ENCODE measurements at places on chromosomes 13 and 19.

GRCh38 chr13:30308548-30308947 is 1.2 kb upstream of the KATNAL1 start:
- no peak for DNase-seq

- no peak for DNase-seq
These were observed 110.2 kb downstream of the STK24 start for GRCh38 chr13:98466634-98467236.

- peak; percentile 2 for DNase-seq
These were observed 15.5 kb downstream of the TEX101 start for GRCh38 chr19:43430142-43430710.

- no peak for DNase-seq
These were observed 12.1 kb downstream of the PIN1 start for GRCh38 chr19:9847087-9847671.

DNA sequence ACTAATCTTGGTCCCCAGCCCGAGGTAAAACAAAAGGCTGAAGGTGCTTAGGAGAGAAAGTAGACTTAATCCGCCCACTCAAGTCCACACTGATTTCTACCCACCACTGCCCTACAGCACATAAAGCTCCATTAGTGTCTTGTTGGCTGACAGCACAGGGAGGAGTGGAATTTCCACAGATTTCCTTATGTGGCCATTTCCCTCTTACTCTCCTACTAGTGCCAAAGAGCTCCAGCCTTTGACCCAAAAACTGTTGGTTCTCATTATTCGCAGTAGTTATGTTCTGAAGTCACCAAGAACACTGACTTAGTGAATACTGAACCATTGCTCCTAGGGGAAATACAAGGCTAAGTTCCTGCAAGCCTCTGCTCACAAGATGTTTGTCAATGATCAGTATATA is 61.2 kb downstream of the RAB20 start:
- DNase-seq = no peak

DNA sequence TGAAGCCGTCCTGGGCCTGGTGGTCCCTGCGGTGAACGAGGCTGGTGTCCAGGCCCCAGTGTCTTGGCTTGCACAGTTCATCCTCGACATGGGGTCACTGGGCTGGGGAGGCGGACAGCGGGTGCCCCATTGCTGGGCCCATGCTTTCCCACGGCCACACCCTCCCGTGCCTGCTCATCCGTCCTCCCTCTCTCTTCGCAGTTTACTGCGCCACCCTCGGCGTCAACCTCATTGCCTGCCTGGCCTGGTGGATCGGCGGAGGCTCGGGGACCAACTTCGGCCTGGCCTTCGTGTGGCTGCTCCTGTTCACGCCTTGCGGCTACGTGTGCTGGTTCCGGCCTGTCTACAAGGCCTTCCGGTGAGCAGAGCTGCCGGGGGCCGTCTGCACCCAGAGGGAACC is 12.7 kb downstream of the ADAT3 start:
- no peak for DNase-seq

DNA sequence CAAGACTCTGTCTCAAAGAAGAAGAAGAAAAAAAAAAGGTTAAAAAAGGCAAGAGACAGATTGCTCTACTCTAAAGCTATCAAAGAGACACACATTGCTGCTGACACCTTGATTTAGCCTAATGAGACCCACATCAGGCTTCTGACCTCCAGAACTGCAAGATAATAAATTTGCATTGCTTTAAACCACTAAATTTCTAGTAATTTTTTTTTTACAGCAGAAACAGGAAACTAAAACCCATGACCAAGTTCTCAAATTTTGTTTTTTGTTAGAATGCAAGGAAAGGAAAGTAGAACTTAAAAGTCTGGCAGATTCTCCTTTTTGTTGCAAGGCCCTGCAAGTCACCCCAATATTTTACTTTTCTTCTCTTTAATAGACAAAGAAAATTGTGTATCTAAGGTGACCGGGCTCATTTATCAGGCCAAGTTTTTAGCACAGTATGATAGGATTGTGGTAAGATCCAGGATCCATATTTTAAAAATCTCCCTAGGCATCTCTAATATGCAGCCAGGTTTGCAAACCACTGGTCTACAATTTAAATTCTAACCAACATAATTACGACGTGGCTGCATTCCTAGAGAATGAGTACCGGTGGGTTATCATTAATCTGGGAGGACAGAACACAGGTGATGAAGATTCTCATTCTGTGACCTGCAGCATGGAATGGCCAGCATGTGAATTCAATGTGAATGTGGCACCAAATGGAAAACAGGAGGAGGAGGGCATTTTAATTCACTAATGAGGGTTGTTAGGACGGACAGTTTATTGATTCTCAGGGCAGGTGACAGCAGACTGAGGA is 56.7 kb upstream of the MED4 start:
- DNase-seq = no peak

GRCh38 chr13:42907745-42908144 is 84.3 kb downstream of the EPSTI1 start:
- no peak for DNase-seq

- DNase-seq = no peak
These were observed 4.1 kb upstream of the SOX1 start for GRCh38 chr13:112062571-112063570.

GRCh38 chr13:68714292-68714691 is 1393.3 kb upstream of the ATXN8OS start:
- DNase-seq = no peak

GRCh38 chr13:20272588-20273171 is 40.6 kb upstream of the GJB6 start:
- no peak for DNase-seq

DNA sequence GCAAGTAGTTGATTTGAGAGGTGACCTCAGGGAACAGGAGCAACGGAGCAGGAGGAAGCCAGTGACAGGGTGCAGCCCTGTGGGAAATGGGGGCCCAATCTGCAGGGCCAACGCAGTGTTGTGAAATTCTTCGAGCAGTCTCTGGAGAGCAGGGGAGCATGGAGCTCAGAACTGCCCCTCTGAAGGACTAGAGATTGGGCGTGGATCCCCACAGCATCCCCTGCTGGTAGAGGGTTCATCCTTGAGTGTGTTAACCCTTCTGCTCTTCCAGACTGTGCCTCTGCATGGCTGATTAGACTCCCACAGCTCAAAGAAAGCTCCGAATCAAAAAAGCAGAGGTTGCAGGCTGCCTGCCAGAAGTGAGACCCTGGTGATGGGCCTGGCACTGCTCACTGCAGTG is 77.9 kb upstream of the UQCRFS1 start:
- DNase-seq = no peak

- DNase-seq = no peak
These were observed 257.8 kb downstream of the ENOX1 start for GRCh38 chr13:43528992-43529391.

GRCh38 chr19:5313307-5313706 is 27.3 kb downstream of the PTPRS start:
- no peak for DNase-seq

GRCh38 chr13:44951184-44951583 is 38.1 kb downstream of the NUFIP1 start:
- DNase-seq = no peak

DNA sequence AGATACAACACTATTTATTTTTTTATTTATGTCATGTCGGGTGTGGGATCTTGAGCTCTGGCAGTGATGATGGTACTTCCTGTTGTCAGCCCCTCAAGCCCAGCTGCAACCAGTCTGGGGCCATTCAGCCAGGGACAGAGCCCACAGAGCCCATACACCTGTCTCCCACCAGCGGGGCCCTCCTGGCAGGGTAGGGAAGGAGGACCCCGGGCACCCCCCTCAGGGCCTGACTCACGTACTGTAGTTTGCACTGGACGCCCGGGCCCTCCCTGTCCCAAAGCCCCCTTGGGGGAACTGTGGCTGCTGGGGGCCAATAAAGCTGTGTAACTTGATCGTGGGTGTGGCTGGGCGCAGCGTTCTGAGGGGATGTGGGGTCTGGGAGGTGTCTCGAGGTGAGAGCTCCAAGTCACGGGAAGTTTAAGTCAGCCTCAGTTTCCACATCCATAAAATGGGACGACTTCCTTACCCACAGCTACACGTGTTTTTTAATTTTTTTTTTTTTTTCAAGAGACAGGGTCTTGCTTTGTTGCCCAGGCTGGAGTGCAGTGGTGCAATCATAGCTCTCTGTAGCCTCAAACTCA is 9.5 kb downstream of the ATG4D start:
- no peak for DNase-seq

All from effector CD8-positive, alpha-beta T cell (primary cell).